ENCODE measurements at places on chromosomes 2 and 18. TPM values are rescaled to one million over a fixed set of nuclear protein-coding genes. Genes with fewer than 3 reads are reported as not detected.

The ADAM23 gene
- total RNA-seq: 0.28 TPM

GRCh38 chr2:62369541-62370202 lies 136.3 kb downstream of the TMEM17 start:
- DNase-seq: no peak

GRCh38 chr2:216849987-216850386 lies 9.9 kb downstream of the TNP1 start:
- DNase-seq: peak; percentile 30

- no peak for DNase-seq
Observed at GRCh38 chr2:20423359-20423758, 23.5 kb upstream of the RHOB start.

DNA sequence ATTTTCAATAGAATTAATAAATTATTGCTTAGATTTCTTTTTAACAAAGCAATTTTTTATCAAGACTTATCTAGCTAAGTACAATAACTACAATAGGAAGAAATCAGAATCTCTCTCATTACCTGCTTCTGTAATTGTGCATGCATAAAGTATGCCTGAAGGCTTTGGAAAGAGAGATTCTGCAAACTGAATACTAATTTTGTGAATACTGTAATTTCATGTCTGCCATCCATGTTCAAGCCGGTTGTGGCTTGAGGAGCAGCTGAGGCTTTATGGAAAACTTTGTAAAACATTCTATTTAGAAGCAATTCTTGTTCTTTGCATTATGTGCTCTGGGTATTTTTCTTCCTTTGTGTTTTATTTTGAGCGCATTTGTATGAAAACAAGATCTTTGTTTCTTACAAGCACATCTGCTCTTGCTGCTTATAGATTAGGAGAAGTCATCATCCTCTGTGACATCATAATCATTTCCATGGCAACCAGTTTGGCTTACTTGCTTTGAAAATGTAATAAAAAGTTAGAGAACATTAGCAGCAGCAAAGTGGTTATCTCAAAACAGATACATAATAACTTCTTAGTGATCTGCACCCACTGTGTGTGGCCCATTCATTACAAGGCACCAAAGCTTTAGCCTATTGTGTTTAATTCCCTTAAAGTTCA lies 16.0 kb upstream of the IKZF2 start:
- DNase-seq: no peak

GRCh38 chr18:33735428-33735827 lies 157.4 kb downstream of the ASXL3 start:
- DNase-seq: no peak

DNA sequence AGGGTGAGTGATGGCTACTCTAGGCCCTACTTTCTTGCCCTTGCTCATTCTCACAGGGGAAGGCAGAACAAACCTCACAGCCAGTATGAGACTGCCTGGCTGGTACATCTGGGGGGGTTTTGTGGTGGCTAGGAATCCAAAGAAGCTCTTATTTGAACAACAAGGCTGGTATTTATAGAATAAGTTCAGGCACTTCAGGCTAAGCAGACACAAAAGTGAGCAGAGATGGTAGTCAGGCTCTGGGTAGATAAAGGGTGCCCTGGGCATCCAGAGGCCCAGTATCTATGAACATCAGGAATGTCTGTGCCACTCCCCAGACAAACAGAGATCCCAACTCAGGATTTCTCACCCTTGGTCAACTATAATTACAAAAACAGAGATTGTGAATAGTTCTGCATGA lies 57.2 kb upstream of the RTN4 start:
- no peak for DNase-seq

- peak; percentile 43 for DNase-seq
Observed at GRCh38 chr2:20962939-20963557, 80.8 kb downstream of the APOB start.

DNA sequence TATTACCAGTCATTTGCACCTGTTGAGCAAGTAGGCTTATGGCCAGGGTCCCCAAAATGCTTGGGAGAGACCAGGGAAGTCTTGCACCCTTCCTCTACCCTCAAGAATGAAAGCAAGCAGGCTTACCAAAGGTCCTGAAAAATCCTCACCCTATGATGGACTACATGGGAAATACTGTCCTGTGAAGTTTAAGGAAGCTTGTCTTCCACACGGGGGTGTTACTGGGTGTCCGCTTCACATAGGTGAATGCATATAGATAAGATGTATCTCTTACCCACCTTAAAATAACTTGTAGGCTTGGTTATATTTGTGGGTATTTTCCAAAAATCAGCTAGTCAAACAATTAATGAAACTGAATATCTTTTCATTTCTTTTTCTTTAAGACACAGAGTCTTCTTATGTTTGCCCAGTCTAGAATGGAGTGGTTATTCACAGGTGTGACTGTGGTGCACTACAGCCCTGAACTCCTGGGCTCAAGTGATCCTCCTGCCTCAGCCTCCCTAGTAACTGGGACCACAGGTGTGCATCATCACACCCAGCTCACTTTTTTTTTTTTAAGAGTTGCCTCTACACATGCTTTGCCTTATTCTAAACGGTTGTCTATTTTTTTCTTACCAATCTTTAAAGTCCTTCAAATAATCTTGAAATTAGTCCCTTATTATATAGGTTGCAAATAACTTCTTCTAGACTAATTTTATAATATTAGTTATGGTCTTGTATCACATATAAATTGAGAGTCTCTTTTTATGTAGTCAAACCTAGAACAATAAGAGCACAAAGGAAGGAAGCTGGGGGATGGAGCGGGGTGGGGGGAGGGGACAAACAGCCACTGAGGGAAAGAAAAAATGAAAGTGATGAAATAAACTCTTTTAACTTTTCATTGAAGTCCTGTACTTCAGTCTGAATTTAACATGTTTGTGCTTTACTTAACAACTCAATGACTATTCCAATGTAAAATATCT lies 49.0 kb downstream of the CERKL start:
- DNase-seq: no peak

DNA sequence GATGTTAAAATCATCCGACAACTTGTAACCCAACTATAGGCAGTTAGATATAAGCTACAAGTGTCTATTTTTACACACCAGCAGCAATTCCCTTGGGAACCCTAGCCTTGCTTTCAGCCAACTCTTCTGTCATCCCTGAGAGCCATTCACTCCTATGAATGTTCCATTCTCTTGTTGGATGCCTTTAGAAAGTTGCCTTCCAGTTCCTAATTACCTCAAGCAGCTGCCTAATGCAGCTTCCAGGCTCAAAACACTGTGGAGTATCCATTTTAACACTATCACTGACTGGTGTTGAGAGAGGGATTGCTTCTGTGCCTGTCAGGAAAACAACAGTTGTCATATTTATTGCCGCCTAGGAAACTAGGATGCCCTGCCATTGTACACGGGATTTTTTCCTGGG lies 402.0 kb upstream of the ACVR2A start:
- DNase-seq: no peak

GRCh38 chr2:204796581-204796980 lies 251.3 kb downstream of the PARD3B start:
- DNase-seq: no peak

GRCh38 chr2:218832081-218832480 lies 478 bp upstream of the PRKAG3 start:
- DNase-seq: no peak

GRCh38 chr18:28189400-28190239 lies 12.7 kb upstream of the CDH2 start:
- DNase-seq: peak; percentile 54

DNA sequence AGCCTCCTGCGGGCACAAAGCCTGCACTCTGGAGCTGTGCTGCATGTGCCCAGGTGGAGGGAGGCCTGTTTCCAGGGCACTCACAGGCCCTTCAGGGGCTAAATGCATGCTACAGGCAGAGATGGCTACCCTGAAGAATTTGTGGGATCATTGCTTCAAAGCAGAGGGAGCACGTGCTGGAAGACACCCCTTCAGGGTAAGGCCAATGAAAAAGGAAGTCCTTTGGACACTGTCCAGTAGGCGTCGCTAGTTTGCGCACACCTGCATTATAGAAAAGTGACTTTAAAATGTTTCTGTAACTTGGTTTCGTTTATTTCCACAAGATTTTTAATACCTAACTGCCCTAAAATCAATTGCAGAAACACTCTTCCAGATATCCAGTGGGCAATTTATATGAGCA lies 325.3 kb downstream of the ZNF516 start:
- DNase-seq: no peak

Measured in foreskin keratinocyte (primary cell).